GM23248 (cell line): ENCODE measurements at places on chromosomes 5 and 9. TPM values are rescaled to one million over a fixed set of nuclear protein-coding genes. Genes with fewer than 3 reads are reported as not detected.
A peak's percentile ranks its signal among the peaks of the same experiment; 100 is the strongest.

Gene TLR4
- total RNA-seq, result 11.9 and 13.8 TPM in 2 replicates

Gene IL13
- not detected in 2 replicates for total RNA-seq

Gene ANKRD34B
- not detected in 2 replicates for total RNA-seq

Gene PCDHA6
- 0.13 and 0.22 TPM in 2 replicates for total RNA-seq

DNA sequence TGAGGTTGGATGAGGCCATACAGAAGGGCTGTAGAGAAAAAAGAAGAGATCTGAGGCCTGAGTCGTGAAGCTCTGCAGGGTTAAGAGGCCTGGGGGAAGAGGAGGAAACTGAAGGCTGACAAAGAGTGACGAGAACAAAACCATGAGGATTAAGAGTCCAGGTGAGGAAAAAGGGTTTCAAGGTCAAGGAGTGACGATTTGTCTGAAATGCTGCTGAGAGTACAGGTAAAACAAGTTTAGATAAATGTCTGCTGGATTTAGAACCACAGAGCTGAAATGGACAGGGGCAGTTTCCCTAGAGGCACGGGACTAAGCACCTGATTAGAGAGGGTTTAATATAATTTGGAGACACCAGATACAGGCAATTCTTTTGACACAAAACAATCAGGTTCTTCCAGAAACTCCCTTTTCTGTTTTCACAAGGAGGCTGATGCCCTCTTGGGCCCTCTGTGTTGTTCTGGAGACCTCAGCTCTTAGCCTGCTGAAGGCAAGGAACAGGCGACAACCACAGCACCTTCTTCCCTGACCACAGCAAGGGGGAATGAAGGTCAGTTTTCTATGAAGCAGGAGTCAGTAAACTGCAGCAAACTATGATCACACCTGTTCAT is 14.6 kb upstream of the GCNT1 start:
- no peak for DNase-seq

- no peak for DNase-seq
Observed at GRCh38 chr5:13956471-13956870, 12.0 kb upstream of the DNAH5 start.

DNA sequence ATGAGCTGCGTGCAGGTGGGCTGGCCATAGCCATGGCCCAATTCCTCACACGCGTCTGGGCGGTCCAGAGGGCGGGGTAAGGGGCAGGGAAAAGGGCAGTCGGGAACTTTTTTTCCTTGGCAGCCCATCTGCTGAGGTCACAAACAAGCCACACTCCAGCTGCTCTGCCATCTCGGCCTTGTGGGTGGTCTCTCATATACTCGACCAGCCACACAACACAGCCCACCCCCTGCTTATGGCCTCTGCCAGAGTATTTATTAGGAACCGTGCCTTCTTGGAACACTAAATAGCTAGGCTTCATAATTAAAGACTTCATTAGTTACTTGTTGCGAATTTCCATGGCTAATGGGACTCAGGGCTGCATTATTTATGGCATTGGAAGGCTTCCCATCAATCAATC is 98.5 kb upstream of the LHFPL2 start:
- DNase-seq, result no peak

DNA sequence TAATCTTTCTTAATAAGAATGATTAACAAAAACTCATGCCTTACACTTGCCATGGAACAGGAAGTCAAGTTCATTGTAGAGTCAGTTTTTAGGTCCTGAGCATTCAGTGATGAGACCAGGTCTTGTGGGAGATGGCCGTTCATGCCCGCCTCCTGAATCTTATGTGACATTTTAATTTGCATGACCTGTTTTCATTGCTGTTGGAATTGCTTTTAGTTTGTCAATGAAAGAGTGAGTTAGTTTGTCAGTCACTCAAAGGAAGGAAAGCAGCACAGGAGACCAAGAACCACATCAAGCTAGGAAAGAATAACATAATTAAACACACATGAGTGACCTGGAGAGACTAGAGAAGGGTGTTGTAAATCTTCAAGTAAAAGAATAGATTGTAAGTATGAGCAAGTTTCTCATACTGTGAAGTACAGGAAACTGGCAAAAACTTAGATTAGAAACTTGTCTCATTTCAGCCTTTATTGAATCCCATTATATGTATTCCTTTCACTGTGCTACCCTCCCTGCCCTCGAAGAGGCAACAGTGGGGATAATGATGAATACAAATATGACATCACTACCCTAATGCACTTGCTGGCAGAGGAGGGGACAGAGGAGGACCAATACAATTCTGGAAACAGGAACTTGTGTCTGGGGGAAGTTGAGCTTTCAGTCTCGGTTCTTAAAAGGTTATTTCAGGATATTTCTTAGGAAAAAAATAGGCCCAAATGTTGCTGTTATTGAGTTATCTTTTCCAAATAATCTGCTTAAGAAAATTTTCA is 64.3 kb upstream of the C6 start:
- no peak for DNase-seq

- DNase-seq, result no peak
Observed at GRCh38 chr9:6471231-6471850, 58.3 kb downstream of the UHRF2 start.

DNA sequence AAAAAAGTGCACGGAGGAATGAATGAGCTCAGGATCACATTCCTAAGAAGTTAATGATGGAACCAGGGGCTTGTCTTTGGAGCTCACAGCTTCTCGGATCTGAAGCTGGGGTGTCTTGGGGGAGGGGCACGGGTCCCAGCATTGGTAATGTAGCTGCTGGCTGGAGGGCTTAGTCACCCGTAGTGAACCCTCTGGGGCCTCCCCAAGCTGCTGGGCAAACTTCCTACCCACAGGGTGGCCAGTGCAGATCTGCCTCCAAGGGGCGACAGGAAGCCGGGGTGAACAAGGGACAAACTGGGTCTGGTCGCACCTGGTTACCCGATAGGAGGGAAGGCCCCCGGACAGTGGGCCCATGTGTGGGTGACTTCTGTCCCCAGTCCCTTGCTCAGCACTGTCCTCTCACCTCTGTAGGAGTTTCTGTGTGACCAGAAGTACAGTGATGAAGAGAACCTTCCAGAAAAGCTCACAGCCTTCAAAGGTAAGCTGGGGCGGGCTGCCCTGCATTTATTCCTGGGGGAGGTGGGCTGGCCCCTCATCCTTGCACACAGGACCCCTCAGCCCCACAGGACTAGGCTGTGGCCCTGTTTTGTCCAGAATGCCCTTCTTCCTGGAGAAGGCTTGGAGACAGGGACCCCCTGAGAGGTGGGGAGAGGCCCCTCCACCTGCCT is 14.1 kb upstream of the NUP214 start:
- peak; percentile 24 for DNase-seq

- no peak for DNase-seq
Observed at GRCh38 chr9:8232726-8233125, 433.1 kb upstream of the DMAC1 start.

DNA sequence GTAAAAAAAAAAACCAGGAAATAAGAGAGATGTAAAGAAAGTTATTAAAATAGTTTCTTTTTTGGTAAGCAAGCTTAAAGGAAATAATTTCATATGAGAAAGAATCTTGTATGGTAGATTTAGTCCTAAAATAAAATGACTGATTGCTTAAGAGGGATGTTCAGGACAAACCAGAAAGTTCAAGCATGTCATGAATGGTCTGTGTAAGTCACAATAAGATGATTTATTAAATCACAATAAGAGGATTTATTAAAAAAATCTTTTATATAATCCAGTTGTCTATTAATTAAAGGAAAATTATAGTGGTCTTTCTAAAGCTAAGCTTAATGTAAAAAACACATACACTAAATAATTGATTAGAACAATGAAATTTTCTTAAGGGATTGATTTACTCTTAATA is 91.8 kb upstream of the OR13F1 start:
- DNase-seq, result no peak
